IgD-negative memory B cell (primary cell): ENCODE measurements at places on chromosomes 7 and 10. TPM values are rescaled to one million over a fixed set of nuclear protein-coding genes. Genes with fewer than 3 reads are reported as not detected.

The ITPRID1 gene
- polyA plus RNA-seq: not detected

The TEX47 gene
- not detected for polyA plus RNA-seq

The AZGP1 gene
- polyA plus RNA-seq: not detected

The PAX4 gene
- not detected for polyA plus RNA-seq
